ENCODE measurements at places on chromosomes 12 and 14. TPM values are rescaled to one million over a fixed set of nuclear protein-coding genes. Genes with fewer than 3 reads are reported as not detected.

Gene PRICKLE1
- not detected for total RNA-seq

Gene KRT83
- total RNA-seq: not detected

Gene CD9
- total RNA-seq: 4.3 TPM

DNA sequence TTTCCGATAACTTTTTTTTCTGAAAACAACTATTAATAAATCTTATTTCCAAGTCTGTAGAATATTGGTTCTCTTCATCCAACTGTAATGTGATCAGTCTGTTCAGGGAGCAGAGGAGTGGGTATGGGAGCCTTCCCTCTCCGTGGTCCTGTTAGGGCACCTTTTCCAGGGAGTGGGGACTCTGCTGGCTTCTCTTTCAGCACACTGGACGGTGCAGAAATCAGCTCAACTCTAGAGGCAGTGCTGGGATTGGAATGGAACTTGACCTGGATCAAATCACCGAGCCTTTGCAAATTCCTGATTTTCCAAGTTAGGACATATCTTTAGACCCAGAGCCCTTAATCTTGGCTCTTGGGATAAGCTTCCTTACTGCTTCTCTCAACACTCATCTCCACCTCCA, 630.4 kb downstream of the DIO2 start:
- DNase-seq: no peak
